ENCODE measurements at places on chromosomes 6 and 20.

- DNase-seq: no peak
Measured at GRCh38 chr20:37991908-37992307, 41.3 kb downstream of the TTI1 start.

DNA sequence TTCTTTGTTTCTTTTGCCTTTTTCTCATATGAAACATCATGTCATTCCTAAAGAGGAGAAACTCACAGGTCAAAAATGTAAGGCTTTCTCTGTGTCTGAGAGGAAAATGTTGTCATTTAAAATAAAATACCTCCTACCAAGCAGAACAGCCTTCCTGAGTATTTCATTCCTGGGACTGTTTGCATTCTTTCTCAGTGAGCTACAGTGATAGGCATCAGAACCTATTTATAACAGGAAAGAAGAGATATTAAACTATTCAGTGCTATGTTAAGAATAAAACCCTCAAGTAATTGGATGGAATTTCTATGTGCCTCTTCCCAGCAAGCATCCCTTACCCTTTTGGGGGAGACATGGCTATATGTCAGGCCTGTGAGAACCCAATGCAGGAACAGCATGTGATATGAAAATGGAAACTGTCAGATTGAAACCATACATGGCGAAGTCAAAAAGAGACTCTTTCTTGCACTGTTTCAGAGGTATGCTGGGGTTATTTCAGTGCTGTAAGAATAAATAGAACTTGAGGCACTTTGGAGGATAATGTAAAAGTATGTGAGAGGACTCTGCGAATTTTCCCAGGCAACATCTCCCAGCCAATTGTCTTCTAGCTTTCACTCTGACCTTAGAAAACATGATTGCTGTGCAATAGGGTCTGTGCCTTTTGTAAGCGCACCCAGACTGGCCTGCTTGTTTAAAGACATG lies 133.8 kb upstream of the CCN2 start:
- DNase-seq: no peak

- no peak for DNase-seq
Measured at GRCh38 chr20:22217712-22218352, 366.5 kb downstream of the FOXA2 start.

DNA sequence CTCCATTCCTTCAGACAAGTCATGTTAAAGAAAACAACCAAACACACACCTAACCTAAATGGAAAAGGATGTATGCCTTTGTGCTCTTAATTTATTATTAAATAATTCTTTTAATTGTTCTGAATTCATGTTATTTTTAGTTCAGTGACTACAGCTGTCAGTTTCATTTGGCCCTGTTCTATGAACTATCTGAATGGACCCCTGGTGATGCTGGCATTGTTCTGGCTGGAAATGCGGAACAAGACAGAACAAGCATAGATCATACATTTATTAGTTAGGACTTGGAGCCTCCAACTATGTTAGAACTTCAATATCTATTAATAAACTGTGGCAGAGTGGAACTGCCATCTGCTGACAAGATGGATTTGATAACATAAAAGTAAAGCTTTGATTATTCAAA lies 5.7 kb downstream of the MAP3K7 start:
- DNase-seq: no peak

DNA sequence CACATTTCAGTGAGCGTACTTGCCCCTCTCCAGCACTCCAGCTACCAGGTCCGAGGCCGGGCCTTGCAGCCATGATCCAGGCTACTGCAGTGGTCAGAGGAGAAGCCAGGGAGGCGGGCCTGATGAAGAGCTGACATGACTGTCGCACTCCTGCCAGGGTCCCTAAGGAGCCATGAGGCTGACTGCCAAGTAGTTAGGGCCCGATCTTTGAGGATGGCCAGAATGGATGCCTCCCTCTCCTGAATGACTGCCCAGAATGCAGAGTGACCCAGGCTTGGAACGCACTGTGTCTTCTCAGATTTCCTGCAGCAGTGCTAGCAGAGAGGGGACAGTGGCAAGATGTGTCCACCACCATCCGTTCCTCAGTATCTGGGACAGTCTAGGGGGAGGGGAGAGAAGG lies 24.7 kb upstream of the LRFN2 start:
- DNase-seq: no peak

- no peak for DNase-seq
Measured at GRCh38 chr6:99270030-99270429, 79.4 kb downstream of the FAXC start.

DNA sequence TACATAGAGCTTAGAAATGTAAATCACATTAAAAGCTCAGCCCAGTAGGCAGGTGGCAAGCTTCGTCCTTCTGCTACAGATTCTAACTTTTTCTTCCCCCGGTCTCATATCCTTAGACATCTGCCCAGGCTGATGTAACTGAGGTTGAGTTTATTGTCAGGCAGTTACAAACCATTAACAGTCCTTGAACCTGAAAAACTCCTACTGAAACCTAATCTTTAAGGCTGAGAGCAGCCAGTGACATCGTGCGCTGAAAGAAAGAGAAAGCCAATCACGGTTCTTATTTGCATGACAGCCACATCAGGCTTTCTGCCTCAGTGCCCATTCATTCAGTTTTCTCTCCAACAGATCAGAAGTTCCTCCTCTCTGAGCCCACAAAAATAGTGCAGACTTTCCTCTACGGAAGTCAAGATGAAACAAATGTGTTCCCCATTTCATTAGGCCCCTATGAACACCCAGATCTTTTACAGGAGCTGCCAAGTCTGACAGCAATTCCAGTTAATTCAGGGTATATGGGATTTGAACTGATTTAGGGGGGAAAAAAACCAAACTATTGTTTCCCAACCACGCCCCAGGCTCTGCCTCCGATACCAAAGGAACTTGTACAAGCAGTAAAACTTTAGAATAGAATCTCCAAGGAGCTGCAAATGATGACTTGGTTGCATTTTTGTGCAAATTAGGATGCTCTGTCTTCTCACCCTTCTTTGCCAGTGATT lies at the start of gene NHSL1:
NHSL1 (minus strand) TSS at position 192 of the 716 bp plus-strand sequence. CDS start 204 bp downstream, outside the sequence.
- peak; percentile 22 for DNase-seq

DNA sequence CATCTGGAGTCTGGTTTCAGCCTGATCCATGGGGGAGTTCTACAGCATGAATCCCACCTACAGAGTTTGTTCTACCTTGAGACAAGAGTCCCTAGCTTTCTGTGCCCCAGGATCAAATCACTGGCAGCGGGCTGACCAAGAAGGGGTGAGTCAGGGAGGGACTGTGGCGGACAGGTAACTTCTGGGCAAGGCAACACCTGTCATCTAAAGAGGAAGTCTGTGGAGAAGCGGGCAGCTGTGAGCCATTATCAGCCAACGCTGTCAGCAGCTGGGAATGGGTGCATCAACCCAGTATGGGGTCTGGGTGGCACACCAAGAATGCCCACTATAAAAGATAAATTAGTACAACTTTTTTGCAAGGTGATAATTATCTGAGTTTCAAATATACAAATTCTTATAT lies 45.9 kb downstream of the UBE3D start:
- no peak for DNase-seq

DNA sequence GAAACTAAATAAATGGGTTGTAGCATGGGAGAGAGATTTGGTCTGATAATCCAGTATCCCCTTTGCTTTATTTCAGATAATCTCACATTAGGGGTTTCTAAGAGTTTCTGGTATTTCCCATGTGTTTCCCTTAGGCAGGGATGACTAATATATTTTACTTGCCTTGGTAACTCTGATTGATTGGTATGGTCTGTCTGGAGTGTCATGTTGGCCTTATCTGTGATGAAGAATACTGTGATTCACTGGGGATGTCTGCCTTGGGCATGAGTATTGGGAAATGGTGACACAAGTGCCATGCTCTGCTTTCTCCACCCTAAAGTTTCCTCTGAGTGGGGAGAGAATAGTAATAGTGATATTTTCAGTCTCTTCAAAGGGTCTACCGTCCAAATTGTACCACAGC lies 10.1 kb downstream of the SLC22A2 start:
- no peak for DNase-seq

- DNase-seq: no peak
Measured at GRCh38 chr20:8661229-8661952, 407.5 kb upstream of the PLCB4 start.

DNA sequence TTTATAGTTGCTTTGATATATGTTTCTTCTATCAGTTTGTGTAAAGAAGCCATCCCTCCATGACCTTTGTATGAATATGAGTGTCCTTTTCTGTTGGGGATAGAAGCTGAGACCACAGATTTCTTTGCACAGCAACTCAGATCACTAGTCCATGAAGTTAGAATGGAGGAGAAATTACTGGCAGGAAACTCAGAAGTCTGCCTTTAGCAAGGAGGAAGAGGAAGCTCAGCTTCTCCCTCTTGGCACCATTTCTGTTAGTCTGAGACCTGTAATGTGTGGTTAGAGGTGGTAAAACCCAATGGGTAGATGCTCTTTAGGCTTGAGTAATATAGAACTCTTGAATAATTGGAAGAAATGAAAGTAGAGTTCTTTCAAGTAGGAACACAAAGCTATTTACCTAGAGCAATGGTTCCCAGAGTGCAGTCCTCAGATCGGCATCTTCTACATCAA lies 995.3 kb upstream of the FLRT3 start:
- no peak for DNase-seq

- DNase-seq: no peak
Measured at GRCh38 chr20:23316626-23317025, 34.0 kb upstream of the NXT1 start.

- DNase-seq: peak; percentile 30
Measured at GRCh38 chr6:52995913-52996645, 995 bp upstream of the GSTA4 start.

DNA sequence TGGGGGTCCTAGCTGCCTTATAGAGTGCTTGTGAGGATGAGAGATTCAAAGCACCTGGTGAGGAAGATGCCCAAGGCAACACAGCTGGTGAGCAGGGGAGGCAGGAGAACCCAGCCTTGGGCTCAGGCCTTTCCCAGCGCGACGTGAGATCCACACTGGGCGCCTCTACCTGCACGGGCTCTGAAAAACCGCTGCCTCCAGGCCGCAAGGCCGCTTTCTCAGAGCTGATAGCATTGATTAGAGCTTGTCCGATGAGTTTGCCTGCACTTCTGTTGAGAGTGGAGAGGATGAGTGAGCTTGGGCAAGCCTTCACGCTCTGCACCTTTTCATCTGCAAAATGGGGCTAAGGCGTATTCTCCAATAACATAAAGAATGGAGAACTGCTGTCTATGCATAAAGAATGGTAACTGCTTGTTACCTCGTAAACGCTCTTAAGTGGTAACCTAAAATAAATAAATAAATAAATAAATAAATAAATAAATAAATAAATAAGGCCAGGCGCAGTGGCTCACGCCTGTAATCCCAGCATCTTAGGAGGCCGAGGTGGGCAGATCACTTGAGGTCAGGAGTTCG lies 916 bp downstream of the PABPC1L start:
- no peak for DNase-seq

GRCh38 chr6:107561306-107561705 lies 71.4 kb downstream of the SOBP start:
- no peak for DNase-seq

DNA sequence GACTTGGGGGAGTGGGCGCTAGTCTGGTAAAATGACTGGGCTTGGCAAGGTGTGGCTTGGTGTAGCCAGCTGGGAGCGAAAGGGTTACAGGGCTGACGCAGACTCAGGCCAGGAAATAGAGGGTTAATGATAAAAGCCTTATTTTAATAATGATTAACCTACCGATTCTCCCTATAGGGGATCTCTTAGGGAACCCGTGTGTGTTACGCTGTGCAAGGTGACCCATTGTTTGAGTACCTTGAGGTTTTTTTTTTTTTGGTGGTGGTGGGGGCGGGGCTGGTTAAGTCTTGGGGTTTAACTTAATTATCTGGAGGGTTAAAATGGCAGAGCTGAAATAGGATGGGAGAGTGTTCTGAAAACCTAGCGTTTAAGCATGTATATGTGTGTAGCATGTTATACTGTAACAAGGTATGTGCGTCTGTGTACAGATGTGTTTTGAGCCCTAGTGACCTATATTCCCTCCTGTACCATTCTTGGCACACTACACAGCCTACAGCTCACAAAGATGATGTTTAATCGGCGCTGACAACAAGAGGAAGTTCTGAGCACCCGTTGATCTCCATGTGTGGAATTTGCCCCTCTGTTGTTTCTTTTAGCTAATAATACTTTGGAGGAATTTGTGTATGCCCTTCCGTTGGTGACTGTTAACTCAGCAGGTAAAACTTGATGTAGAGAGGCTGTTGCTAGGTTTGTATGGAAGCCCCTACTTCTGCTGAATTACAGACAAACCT lies 1.3 kb downstream of the CARMIL1 start:
- no peak for DNase-seq

DNA sequence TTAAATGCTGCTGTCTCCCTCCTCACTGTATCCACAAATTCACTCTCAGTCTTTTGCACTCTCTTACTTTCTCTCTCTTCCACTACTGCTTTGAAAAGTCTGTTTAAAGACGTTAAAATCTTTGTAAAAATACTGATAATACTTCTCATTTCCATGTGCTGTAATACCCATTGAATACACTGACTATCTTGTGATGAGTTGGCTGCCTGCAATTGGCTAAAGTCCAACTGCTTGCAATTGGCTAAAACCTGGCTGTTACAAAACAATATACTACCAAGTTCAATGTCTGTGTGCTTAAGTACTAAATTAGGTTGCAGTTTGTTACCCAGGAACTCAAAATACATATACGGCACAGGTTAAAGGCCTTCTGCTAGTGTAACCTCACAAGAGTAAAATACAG lies 264.8 kb downstream of the THBS2 start:
- no peak for DNase-seq

DNA sequence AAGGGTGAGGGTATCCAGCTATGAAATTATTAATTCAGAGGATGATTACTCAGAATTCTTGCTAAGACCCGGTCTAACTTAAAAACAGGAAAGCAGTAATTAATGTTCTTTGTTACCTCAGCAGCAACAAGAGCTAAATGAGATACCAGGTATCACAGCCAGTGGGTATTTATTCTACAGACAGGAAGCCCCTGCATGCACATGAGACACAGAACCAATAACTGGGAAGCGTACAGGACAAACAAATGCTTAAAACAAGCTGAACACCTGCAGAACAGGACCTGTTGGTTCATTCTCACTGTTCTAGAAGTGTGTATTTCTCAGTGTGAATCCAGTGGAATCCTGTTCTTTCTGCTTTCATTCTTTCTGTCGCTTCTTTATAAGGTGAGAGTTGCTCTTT lies 30.9 kb downstream of the SCML4 start:
- DNase-seq: no peak

GRCh38 chr20:63328026-63328700 lies 33.0 kb downstream of the CHRNA4 start:
- DNase-seq: no peak

- DNase-seq: no peak
Measured at GRCh38 chr6:13117570-13117969, 210.8 kb downstream of the TBC1D7 start.

GRCh38 chr6:33988121-33989015 lies 157.5 kb downstream of the GRM4 start:
- no peak for DNase-seq

GRCh38 chr20:63499338-63499969 lies 571 bp upstream of the EEF1A2 start:
- DNase-seq: no peak

GRCh38 chr6:69994251-69994650 lies 127.9 kb downstream of the COL19A1 start:
- no peak for DNase-seq

Measured in nephron progenitor cell (in vitro differentiated cells).